ENCODE measurements at places on chromosomes 2 and 18.

DNA sequence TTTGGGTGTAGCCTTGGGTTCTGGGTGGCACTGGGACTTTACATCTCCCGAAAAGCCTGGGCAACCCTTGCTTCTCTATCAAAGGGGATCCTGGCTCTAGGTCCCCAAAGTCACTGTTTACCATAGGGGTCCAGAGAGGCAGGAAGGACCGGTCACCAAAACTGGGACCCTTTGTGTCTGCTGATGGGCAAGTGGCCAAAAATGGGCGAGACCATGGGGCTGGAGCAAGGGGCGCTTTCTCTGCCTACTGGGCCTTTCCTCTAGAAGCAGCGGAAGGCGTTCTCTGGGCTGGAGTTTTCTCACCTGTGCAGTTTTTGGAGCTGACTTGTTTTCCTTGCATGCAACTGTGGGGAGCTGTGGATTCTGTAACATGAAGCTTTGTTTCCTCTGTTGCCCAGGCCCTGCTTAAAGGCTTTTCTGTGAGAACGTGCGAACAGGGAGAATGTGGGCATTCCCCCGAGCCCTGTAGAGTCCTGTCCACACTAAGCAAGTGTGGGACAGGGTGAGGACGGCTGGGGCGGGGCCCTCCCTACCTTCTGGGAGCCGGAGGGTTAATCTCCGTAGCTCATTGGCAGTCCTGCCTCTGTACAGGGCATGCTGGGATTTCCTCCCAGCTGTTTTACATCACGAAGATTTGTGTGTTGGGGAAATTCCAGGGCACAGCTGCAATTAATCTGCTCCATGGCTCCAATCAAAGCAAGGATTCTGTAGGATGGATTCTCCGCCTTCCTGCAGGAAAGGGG lies 50.2 kb downstream of the TGOLN2 start:
- no peak for DNase-seq

GRCh38 chr2:197674591-197674990 lies 796 bp downstream of the RFTN2 start:
- no peak for DNase-seq

- DNase-seq = no peak
Observed at GRCh38 chr18:78780719-78781600, 198.7 kb upstream of the SALL3 start.

DNA sequence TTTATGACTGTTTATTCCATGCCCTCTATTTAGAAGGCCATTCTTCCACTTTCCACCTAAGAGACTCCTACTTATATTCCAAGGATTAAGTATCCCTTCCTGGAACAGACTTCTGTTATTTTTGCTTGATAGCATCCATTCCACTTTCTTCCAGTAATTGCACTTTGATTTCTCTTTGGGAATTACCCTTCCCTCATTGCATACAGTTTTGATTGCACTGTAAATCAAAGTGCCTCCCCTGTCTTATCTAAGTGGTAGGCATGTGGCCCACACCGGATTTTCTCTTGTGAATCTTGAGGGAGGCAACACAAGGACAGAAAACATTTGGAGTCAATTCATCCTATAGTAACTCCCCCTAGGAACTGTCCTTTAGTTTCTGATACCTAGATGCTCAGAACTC lies 120.4 kb downstream of the PDE11A start:
- DNase-seq = no peak

DNA sequence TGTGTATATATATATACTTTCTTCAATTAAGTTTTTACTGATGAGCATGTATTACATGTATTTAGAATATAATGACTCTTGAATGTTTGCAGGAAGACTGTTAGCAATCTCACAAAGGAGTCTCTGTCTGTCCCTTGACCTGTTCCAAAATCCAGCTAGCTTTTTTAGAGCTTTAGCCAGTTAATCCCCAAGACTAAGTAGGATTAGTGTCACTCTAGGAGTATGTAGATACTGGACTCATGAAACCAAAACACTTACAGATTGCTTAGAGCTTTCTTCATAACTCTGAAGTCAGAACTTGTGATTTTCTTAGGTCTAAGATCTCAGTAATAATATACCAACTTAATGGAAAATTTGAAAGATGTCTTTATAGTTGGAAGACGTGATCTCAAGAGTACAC lies 2.2 kb downstream of the UBXN4 start:
- DNase-seq = no peak

DNA sequence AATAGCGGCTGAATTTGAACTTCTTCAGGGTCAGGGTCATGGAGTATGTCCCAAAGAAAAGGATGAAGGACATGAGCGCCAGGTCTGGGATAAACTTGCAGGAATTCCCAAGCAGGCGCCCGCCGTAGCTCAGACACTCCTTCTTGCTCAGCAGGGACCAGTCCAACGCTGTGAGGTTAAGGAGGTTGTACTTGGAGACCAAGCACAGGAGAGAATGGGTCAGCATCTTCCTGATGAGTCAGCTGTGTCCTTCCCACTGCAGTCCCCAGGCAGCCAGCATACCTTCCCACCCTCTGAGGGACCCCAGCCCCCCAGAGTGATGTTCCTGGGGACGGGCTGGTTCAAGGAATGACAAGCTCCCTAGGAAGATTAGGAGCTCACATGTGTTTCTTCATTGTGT lies 40.9 kb downstream of the MTHFD2 start:
- DNase-seq = no peak

- peak; percentile 8 for DNase-seq
Observed at GRCh38 chr18:80109676-80110078, 615 bp downstream of the ADNP2 start.

DNA sequence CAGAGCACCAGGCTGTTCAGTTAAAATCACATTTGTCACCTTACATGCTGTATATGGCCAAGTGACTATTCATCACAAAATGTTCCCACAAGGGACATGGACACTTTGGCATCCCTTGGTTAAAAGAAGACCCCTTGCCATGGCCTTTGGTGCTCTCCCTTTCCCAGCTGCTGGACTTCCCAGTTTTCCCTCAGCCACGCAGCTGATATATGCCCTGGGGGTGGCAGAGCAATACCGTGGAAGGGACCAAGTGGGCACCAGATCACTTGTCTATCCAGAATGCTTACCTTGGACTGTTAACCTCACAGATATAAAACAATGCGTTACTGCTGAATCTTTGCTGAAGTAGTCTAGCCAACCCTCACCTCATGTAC lies 35.3 kb downstream of the PAIP2B start:
- no peak for DNase-seq

- DNase-seq = no peak
Observed at GRCh38 chr2:11919953-11920352, 173.5 kb downstream of the LPIN1 start.

- DNase-seq = no peak
Observed at GRCh38 chr2:162328424-162329157, 10.1 kb upstream of the IFIH1 start.

- no peak for DNase-seq
Observed at GRCh38 chr2:134727385-134727784, 8.6 kb upstream of the TMEM163 start.

- DNase-seq = no peak
Observed at GRCh38 chr2:69589973-69590652, 53.4 kb downstream of the AAK1 start.

DNA sequence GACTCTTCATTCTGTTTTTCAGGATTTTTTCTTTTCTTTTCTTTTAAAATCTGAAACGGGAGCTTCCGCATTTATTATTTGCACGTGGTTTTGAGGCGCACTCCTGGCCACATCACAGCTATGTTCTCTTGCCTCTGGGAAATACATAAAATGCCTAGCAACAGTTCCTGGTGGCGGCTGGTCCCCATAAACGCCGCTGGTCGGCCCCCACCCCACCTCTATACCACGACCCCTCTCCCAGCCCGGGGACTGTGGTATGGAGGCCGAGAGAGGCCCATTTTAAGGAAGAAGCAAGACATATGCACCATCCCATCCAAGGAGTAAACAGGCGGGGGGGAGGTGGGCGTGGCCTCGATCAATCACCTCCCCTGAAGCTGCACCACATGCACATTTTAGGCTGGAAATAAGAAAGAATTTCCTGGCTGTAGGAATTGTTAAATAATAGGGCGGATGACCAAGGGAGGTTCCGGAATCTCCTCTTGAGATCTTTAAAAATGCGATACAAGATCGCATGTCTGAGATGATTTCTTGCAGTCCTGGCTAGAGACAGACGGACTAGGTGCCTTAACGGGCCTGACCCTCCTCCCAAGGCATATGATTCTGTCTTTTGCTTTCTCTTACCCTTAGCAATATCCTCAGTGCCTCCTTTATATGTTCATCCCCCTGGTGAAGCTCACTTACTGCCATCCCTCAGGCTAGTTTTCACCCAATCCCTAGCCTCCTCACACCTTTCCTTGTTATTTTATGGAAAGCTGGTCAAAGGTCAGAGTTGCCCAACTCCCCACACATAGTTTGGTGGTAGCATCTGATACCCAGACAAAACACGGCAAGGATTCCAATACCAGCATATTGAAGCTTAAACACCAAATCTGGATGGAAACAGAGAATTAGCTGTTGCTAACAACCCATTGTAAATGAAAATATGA lies 82.4 kb downstream of the BCL2 start:
- no peak for DNase-seq

GRCh38 chr2:58429014-58429875 lies 188.1 kb upstream of the FANCL start:
- no peak for DNase-seq

DNA sequence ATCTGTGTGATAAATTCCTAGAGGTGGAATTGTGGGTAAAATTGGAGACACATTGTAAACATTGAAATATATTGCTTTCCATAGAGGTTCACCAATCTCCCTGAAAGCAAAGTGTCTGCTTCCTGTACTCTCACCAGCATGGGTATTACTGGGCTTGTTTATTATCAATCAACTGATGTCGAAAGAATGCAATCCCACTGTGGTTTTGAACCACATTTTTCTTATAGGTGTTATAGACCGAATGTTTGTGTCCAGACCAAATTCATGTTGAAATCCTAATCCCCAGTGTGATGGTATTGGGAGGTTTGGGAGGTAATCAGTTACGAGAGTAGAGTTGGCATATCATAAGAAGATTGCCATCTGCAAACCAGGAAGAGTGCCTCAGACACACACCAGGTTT lies 1212.4 kb downstream of the LRP1B start:
- DNase-seq = no peak

DNA sequence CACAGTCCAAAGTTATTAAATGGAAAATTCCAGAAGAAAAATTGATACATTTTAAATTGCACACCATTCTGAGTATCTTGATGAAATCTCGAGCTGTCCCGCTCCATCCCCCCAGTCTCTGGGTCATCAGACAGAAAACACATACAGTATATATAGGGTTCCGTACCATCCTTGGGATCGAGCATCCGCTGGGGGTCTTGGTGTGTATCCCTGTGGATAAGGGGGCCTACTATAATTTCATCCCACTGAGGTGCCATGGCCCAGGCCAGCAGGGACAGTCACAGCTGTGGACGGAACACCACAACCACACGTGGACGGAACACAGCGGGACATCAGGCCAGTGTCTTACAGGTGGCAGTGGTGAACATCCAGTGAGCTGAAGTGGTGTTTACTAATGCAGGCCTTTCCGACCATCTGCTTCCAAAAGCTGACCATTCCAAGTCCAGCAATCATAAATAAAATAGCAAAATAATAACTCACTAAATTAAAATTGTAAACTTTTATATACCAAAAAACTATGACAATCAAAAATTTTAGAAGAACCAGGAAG lies 14.0 kb downstream of the TWIST2 start:
- DNase-seq = no peak

- DNase-seq = no peak
Observed at GRCh38 chr2:163370169-163370886, 365.5 kb downstream of the FIGN start.

DNA sequence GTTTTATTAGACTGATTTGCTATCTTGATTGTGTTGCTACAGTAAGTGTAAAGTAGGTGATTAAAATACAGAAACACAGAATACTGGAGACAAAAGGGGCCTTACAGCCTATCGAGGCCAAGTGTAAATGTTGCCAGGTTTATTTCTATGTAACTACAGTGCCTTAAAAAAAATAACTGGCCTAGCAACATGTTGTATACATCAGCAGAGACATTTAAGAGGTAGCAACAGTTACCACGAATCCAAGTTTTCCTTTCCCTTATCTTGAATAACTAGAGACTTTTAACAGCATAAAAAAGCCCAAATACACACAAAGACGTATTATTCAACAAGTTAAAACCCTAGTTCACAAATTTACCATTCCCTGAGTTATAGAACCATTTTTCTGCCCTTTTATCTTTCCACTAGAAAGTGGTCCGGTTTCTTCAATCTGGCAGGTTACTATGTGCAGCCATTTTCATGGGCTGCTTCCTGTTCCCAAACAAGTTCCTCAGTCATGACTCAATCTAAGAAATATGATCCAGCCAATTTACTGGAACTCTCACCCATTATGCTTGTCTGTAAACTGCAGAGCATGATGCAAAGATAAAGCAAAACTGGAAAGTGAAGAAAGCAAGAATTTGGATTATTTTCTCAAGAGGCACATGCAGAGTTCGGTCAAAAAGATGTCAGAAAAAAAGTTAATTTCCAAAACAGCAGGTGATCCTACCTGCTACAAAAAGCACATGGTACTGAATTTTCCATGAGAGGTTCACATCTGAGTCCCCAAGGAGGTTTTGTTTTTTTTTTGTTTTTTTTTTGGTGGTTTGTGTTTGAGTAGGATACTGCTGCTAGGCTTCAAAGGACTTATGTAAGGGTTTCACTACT lies 22.2 kb downstream of the NFE2L2 start:
- no peak for DNase-seq

DNA sequence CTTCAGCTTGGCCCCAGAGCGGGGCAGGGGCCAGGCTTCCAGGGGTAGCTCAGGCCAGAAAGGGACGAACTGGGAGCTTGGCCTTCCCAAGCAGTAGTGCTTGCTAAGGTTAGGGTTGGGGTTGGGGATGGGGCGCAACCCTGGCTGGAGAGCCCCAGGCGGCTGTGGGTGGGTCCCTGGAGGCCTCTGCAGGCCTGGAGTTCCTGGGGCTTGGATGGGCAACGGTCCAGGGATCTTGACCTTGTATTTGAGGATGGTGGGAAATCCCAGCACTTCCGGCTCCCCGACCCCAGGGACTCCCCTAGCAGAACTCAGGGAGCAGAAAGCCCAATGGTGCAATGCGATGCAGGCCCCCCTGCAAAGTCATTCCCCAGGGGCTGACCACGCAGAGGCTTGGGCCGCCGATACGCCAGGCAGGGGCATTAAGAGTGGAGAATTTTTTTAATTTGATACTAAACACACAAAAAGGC lies 12.6 kb upstream of the MLPH start:
- DNase-seq = no peak

- peak; percentile 64 for DNase-seq
Observed at GRCh38 chr18:59996370-59996966, 96.7 kb downstream of the PMAIP1 start.

GRCh38 chr2:221337957-221338685 lies 234.0 kb downstream of the EPHA4 start:
- DNase-seq = no peak

GRCh38 chr2:109446278-109447131 lies 167.3 kb downstream of the SEPTIN10 start:
- DNase-seq = no peak
